LHCN-M2 (cell line): ENCODE measurements at places on chromosomes 4 and X.

DNA sequence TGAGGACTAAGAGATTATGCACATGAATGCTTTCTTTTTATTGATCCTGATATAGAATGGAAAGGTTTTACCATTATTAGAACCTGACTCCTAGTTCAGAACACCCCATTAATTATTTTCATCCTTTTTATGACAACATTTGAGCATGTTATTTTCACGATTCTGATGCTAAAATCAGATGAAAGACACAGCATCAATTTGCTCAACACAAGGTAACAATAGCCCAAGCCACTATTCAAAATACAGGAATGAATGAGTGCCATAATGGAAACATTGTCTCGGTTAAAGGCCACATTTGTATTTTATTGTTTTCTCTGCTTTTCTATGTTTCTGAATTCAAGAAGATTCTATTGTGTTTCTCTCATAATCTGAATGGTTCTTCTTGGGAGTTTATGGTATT is 126.3 kb upstream of the POF1B start:
- no peak for DNase-seq

DNA sequence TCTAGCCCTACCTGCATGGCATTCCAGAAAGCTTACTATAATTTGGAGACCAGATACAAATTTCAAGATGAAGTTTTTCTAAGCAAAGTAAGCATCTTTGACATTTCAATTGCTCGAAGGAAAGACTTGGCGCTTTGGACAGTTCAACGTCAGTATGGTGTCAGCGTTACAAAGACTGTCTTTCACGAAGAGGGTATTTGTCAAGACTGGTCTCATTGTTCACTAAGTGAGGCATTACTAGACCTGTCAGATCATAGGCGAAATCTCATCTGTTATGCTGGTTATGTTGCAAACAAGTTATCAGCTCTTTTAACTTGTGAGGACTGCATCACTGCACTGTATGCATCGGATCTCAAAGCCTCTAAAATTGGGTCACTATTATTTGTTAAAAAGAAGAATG is 17.6 kb downstream of the THAP9 start:
- DNase-seq, result no peak

DNA sequence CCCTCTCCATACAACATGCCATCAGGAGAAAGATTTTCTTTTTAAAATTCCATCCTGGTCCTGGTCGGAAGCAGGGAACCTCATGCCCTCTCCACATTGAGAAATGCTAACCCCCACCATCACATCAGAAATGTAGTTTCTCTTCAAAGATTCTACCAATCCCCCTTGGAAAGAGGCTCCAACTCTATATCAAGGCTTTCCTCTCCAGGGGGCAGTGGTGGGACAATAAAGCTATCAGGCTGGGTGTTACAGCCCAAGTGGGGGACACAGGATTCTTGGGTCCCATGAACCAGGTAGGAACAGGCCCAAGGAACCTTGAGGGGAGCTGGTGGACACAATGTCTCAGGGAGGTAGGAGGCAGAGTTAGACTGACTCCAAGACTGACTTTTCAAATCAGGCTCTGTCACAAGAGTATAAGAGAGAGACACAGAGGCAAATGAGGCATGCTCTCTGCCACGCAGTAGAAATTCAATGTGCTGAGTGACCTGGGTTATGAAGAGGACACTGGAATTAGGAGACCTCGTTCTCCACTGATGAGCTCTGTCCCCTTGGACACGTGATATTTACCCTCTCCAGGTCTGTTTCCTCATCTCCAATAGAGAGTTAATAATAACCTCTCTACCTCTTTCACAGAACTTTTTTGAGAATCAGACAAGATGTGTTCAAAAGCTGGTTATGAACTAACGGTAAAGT is 4.5 kb downstream of the GJB1 start:
- DNase-seq, result no peak

- DNase-seq, result peak; percentile 42
Observed at GRCh38 chrX:9899640-9900111, 67.5 kb upstream of the CLDN34 start.

DNA sequence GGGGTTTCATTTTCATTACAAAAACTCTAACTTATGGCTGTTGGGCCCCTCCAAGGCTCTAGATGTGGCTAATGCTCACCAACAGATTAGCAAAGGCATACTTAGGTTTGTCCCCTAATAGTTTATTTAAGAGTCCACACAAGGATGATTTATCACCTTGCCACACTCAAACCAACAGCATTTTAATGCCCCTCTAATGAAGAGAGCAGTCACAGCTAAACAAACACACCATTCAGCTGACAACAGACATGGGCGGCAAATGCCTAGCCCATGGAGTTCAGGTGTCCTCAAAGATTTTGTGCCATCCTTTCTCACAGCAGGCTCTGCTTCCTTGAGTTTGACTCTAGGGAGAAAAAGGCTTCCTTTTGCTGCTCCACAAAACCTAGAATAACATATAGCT is 61.8 kb upstream of the CITED1 start:
- no peak for DNase-seq

DNA sequence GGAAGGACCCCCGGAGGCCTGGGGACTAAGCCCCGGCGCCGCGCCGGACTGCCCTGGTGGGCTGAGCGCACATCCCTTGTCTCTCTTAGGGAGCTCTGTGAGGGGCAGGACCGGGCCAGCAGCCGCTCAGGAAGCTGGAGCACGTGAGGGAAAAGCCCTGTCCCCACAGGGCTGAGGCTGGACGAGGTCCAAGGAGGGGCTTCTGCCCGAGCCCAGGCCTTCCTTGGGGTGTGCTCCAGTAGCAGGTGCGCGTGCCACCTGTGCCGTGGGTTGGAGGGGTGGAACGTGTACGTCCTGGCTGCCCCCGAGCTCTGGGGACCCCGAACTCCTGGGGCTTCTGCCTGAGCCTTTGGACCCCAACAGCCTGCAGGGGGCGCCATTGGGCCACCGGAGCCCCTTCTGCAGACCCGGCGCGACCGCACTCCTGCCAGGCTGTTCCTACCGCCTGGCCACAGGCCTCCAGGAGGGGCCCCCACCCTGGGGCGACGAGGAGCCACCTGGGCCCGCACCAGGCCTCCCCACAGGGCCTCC is 27.2 kb downstream of the TACC3 start:
- DNase-seq, result peak; percentile 49

DNA sequence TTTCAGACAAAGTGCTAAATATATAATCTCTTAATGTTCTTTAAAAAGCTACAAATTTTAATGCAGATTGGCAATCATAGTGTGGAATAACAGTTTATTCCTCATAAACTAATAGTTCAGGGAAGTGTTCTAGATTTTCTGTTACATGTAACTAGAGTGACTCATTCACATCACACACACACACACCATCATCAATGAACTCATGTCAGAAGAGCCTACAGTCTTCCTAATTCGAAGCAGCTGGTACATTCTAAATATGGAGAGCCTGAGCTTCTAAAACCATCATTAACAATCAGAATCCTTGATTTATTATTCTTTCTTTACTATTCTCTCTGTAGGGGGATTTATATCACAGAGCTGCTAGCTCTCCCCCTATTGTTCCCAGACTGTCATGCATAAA is 49.6 kb downstream of the DKK2 start:
- DNase-seq, result peak; percentile 72

DNA sequence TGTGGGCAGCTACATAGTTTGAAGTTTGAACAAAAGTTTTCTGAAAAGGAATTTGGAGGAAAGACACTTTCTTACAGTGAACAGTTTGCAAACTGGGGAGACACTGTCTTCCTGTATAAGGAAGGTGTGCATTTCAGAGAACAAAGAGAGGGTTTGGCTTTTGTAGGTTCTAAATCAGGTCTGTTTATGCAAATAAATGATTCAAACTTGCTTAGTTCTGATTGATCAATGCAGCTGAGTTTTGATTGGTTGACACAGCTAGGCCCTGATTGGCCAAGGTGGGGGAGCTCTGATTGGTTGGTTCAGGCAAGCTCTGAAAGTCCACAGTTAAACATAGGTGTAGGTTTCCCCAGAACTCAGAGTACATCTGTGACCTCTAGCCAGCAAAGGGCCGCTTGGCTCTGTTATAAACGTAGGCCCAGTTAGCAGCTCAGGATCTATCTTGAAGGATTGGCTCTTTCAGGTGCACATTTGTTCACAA is 63.0 kb upstream of the ENPP6 start:
- no peak for DNase-seq

DNA sequence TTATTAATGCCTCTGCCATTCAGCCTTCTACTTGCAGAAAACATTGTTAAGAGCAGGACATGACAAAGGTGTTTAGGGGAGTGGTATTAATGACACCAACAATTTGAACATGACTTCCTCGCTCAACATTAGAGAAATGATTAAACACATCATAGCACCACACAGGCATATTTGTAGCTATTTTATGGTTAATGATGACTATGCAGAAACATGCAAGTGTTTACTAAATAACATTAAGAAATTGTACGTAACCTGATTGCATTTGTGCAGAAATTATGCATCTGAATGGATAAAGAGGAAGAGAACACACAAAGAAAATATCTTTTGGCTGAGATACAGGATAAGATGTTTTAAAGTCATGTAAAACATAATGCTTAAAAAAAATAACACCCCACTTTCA is 323.5 kb downstream of the LDB2 start:
- no peak for DNase-seq

- no peak for DNase-seq
Observed at GRCh38 chr4:70980196-70980595, 13.3 kb upstream of the DCK start.

GRCh38 chr4:152424977-152425376 is 110.9 kb downstream of the FBXW7 start:
- DNase-seq, result no peak

DNA sequence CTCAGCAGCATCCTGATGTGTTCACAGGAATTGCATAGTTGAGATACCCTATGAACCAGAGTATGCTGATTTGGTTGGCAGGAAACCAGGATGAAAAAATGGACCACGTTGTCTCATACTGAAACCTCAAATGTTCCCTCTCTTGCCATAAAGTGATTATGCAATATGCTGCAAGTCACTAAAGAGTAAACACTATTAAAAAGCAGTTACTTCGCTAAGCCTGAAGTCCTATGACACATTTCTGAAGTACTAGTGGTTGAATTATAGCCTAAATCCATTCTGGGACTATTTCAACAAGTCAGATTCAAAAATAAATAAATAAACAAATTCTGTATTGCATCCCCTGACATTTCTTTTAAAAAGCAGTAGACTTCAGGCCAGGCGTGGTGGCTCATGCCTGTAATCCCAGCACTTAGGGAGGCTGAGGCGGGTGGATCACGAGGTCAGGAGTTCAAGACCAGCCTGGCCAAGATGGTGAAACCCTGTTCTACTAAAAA is 106.0 kb upstream of the NAP1L5 start:
- DNase-seq, result peak; percentile 95

- DNase-seq, result peak; percentile 53
Observed at GRCh38 chr4:15677507-15677988, 4.1 kb upstream of the FAM200B start.

- peak; percentile 91 for DNase-seq
Observed at GRCh38 chr4:155966731-155967395, 13.2 kb upstream of the CTSO start.

DNA sequence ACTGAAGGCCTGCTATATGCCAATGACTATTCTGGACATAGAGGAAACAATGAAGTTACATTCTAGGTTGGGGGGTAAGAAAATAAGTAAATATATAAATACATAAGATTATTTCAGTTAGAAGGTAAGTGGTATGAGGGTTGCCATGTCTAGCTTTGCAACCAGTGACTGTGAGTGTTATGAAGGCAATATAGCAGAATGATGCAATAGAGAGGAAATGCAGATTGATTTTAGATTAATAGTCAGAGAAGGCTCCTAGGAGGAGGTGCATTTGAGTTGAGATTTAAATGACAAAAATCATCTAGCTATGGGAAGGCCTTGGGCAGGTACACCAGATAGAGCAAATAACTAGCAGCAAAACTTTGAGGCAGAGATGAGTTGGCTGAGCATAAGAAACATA is 243.2 kb downstream of the FBXO8 start:
- DNase-seq, result no peak

DNA sequence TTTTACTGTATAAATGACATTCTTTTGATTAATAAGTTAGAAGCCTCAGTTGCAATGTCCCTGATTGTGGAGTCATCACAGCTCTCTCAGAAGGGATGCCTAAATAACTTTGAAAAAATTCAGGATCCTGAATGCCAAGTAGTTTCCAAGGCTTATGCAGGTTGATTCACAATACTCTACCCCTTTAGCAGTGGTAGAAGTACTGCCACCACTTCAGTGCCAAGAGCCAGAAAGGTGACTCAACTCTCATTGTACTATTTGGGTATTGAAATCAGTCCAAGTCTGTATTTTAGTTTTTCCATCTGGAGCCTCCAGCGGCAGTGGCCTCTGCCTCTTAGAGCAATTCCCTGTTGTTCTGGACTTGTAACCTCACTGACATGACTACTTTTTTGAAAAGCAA is 320.1 kb upstream of the NDST4 start:
- peak; percentile 34 for DNase-seq

DNA sequence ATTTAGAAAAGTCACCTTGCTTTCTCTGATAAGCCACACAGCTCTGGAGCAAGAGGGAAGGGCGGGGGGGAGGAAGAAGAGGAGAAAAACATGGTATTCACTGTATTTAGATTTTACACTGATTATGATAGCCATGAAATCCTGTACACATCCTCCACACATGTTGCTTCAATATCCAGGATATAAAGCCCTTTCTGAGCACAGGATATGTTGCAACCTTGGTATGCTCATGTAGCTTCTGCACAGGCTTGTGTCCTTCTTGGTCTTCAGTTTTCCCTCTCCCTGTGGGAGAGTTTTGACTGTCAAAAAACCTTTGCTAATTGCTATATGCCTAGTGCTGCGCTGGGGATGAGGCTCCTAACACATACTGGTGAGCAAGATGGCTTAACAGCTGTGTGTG is 61.9 kb upstream of the DAPP1 start:
- no peak for DNase-seq

- peak; percentile 69 for DNase-seq
Observed at GRCh38 chrX:44785652-44786051, 58.2 kb upstream of the DUSP21 start.

DNA sequence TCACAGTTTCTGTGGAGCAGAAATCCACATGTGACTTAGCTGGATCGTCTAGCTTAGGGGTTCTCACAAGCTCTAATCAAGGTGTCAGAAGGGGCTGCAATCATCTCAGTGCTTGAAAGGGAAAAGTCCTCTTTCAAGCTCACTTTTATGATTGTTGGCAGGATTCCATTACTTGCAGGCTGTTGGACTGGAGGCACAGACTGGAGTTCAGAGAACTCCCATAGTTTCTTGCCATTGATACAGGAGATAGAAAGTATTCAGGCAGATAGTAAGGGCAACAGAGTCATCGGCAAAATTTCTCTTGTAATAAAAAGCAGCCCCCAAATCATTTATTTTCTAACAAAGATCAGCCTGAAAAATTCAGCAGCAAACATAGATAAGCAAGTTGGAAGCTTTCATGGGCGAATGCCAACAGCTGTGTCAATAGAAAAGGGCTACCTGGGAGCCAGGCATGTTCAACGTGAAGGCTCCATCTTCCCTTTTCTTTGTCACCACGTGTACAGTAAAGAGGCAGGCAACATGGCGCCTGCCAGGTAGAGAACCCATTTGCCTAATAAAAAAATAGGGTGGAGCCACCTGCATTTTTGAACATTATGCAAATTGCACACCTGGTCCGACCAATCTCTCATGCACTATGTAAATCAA is 64.4 kb downstream of the CXCL13 start:
- DNase-seq, result no peak
